Stimulated activated CD4-positive, alpha-beta T cell treated with anti-CD3 and anti-CD28 coated beads, Interleukin-1b, Interleukin-23, amount 100 ng/mL, for 1 hour (primary cell): ENCODE measurements at places on chromosomes 11 and 22.

DNA sequence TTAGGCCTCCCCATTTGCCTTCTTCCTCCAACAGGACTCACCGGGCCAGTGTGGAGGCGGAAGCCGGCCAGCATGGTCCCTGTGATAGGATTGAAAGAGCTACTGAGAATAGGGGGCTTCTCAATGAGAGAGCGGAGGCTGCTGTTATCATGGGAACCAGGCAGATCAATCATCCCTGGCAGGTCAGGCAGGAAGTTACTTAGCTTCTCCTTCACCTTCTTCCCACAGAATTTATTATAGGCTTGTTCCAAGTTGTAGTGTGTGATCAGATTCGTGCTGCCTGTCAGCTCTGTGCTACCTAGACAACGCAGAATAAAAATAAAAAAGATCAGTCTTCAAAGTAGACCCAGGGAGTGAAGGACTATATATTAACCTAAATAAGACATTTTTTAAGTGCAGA, 7.1 kb downstream of the MED19 start:
- DNase-seq, result no peak

DNA sequence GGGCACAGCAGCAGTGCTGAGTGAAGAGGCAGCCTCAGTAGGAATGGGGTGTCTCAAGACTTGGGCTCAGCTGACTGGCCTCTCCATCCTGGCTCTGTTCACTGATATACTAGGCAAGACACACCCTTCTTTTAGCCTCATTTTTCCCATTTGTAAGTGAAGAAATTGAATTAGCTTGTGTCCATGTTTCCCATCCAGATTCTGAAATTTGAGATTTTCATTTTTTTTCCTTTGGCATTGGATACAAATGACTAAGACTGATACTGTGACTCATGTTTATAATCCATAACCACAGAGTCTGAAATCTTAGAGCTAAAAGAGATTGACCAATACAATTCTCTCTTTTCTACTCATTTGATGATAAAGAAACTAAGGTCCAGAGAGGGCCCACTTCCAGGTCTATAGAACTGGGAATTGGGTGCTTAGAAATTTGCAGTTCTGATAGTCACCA, 110.9 kb downstream of the KCNC1 start:
- DNase-seq, result no peak

DNA sequence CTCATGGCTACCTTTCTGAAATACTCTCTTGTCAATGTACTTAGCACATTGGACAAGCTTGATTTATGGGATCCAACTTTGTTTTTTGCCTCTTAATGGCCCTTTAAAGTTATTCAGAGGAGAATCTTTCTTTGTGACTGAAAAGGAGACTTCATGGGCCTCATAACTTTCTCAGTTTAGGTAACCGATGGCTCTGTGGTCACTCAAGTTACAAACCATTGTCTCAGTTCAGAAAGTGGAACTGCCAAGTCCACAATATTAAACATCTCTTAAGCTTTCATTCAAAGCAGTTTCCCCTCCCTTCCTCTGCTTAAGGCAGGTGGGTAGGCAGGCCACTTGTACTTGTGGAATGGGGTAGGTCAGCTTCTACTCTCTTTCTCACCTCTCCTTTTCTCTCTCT, 12.3 kb upstream of the ARL14EP start:
- no peak for DNase-seq

DNA sequence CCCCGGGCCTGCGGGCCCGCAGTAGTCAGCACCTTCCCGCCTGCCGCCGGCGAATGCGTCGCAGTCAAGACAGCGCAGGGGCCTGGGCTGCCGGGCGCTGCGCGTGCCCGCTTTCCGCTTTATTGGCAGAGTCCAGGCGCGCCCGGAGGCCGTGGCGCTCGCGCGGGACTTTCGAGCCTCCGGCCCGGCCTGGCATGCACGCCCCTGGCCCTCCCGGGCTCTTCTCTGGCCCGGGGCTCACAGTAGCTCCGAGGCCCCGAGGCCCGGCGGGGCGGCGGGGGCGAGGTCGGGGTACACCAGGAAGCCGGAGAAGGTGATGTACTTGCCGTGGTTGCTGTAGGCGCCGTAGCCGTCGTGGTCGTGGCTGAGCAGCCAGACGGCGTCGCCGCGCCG, 3.1 kb downstream of the FAM180B start:
- no peak for DNase-seq

GRCh38 chr11:76233196-76233921, 27.1 kb upstream of the WNT11 start:
- no peak for DNase-seq

GRCh38 chr22:40423310-40423688, 52.9 kb downstream of the SGSM3 start:
- no peak for DNase-seq

GRCh38 chr22:39468487-39469325, 11.9 kb downstream of the MGAT3 start:
- no peak for DNase-seq

DNA sequence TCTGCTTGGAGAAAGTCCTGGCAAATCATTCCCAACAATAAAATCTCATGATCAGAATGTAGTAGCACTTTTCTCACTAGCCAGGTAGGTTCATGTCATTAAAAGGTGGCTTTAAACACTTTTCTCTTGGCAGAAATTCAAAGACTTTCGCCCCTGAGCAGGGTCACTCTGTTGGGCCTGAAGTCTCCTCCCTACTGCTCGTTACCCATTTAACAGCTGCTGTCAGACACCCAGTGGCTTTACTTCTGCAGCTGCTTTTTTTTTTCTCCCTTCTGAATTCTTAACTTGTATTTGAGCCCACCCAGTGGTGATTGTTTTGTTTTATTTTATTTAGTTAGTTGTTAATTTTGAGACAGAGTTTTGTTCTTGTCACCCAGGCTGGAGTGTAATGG, 25.0 kb downstream of the ARHGAP8 start:
- no peak for DNase-seq

DNA sequence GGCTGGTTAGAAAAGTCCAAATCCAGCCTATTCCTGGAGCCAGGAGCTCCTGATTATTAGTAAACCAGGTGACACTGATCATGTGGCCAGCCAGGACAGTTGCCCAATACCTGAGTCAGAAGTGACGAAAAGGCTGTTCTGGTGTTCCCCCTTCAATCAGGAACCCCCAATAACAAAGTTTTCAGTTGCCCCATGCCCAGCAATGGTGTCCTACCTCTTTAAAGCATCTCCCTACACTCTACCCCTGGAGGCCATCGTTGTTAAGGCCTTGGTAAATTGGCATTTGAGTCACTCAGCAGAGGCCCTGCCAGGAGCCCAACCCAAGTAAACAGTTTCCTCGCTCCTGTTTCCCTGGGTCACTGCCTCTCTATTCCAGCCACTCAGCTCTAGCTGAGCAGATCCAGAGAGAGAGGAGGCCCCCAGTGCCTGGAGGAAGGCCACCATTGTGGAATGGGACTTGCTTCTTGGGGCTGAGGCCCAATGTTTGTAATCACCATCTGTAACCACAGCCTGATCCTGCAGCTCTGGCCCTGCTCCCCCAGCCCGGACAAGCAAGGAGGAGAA, 25.0 kb downstream of the ARHGAP1 start:
- DNase-seq, result no peak

GRCh38 chr11:86148345-86148747, 79.5 kb upstream of the PICALM start:
- DNase-seq, result no peak

GRCh38 chr11:87120937-87121336, 83.2 kb downstream of the TMEM135 start:
- no peak for DNase-seq

- no peak for DNase-seq
Measured at GRCh38 chr11:69572233-69572860, 68.6 kb upstream of the CCND1 start.

DNA sequence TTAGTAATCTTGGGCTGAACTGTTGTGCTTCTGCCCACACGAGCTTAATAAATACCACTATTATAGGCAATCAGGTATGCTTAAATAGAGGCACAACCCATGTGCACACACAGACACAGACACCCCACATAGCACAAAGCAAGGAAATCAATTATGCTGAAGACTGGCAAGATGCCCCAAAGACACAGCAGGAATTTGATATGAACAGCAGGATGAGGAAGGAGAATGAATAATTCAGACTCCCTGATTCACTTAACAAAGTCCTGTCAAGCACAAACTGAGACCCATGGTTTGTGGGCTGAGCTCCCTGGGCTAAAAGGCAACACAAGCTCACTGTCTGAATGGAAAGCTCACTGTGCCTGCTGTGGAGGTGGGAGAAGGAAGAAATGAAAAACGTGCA, 42.5 kb downstream of the RBFOX2 start:
- DNase-seq, result no peak

DNA sequence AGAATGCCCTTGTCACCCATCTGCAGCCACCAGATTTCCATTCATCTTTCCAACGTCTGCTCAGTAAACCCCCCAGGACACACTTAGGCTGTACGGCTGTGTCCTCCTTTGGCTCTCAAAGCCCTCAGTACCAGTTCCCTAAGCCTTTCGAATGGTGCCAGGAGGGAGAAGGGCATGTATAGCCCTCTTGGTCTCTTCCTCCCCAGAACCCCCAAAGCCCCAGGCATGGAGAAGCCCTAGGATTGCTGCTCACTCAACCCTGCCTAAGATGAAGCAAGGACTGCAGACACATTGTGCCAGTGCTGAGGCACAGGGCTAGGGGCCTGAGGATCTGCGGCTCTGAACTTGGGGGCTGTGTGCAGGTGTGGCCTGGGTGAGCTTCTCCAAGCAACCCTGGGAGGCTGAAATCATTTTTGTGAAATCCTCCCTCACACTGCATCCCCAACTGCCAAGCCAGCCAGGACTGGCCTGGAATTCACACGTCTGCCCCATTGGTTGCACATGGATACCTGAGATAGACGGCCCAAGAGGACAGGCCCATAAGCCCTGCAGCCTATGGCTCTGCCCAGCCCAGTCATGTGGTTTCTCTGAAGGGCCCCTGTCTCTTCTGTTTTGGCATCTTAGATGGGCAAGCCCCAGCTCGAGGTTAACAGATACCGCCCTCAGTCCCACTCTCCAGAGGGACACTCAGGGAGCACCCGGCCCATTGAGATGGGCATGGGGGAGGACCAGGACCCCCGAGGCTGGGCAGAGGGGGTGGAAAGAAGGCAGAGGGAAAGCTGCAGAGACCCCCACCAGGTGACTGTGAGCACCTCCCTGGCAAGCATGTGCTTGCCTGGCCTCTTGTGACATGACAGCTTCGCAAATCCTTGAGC, 34.0 kb downstream of the KCNQ1OT1 start:
- no peak for DNase-seq

GRCh38 chr11:2655834-2656622, 43.8 kb downstream of the KCNQ1OT1 start:
- DNase-seq, result no peak

DNA sequence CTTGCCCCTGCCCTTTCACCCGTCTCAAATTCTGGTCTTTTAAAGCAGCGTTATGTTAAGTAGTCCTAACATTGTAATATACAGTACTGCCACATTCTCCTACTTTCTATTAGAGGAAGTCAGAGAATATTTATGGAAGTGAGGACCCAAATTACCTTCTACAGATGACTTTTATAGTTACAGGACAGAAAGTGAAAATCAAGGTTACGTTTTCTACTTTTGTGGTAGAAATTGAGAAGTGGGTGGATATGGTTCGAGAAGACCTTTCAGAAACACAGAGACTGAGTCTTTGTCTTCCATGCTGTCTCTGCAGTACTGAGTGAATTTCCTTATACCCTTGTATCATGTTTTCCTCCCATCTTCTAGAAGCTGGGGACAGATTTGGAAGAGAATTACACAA, 17.1 kb downstream of the SC5D start:
- no peak for DNase-seq

DNA sequence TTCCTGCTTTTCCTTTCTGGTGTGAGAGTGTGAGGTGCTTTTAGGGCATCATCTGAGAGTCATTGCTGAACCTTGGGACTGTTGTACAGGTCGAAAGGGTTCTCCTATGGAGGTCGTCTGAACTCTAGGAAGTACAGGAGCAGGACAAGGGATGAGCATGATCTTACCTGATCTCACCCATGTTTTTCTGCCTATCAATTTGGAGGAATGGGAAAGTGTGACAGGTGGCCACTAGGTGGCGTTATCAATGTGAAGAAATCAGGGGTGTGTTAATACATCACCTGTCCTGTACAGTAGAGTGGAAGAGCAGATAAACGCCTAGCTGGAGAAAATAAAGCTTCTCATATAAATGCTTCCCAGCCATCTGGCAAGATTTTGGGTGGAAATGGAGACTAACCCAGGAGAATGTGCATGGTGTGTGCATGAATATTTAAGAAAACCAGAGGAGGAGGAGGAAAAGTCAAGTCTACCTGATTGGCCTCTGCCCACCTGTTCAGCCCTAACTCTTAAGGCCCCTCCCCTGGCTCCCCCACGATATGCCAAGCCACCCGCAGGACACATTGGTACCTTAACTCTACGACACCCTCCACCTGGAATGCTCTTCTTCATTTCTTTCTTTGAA, 72.0 kb upstream of the NARS2 start:
- peak; percentile 13 for DNase-seq

GRCh38 chr11:33910958-33911339, 19.1 kb upstream of the LMO2 start:
- DNase-seq, result no peak

GRCh38 chr11:4891996-4892640, 10.4 kb downstream of the OR51T1 start:
- no peak for DNase-seq

GRCh38 chr22:47808236-47808635, 1045.8 kb downstream of the TBC1D22A start:
- DNase-seq, result no peak

DNA sequence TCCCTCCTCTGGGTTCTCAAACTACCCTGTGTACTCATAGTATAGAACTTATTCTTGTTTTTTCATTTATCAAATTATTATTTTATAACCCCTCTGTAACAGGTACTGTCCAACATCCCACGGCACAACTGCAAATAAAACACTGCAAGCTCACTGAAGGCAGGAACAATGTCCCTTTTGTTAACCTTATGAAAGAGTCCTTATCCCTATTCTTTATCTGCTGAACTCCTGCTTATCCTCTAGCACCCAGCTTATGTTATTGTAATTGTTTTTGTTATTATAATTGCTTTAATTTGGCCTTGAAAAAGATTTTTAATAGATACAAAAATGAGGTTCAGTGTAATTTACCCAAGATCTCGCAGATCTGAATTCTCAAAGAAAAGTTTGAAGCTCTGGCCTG, 130.4 kb downstream of the MSANTD4 start:
- DNase-seq, result no peak

DNA sequence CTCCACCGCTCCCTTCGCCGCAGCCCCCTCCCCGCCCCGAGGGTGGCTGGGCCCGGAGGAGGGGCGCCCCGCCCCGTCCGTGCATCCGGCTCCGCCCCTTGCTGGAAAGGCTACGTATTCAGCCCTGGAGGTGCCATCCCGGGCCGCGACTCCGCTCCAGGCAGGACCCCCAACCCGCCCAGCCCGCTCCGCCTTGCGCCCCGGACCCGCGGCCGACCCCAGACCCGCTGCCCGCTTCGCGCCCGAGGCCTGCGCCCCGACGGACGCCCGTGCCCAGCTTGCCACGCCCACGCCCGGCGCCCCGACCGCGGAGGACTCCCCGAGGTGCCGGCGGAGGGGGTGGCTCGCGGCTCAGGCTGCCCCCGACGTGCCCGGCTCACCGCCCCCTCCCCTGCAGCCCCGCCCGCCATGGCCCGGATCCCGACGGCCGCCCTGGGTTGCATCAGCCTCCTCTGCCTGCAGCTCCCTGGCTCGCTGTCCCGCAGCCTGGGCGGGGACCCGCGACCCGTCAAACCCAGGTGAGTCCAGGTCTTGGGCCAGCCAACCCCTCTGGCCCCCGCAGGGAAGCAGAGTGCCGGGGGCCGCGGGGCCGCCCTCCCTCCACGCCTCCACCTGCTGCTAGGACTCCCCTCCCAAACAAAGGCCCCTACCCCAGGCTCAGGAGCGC, at the start of gene ADM2:
TSS of gene ADM2 (plus strand) at position 104 of the 667 bp plus-strand sequence. CDS start at position 409, 305 bp downstream.
- DNase-seq, result peak; percentile 53

- no peak for DNase-seq
Measured at GRCh38 chr11:110918351-110918750, 206.1 kb upstream of the ARHGAP20 start.

GRCh38 chr11:66906061-66906733, 49.3 kb downstream of the LRFN4 start:
- no peak for DNase-seq
